ENCODE measurements at places on chromosomes 1 and 21. TPM values are rescaled to one million over a fixed set of nuclear protein-coding genes. Genes with fewer than 3 reads are reported as not detected.

The ZNF593OS gene
- total RNA-seq, result not detected

The NECTIN4 gene
- 1.8 TPM for total RNA-seq

The MTARC1 gene
- total RNA-seq, result 2.5 TPM

The IQGAP3 gene
- total RNA-seq, result 1.5 TPM

The ZMYM4 gene
- 33.0 TPM for total RNA-seq

The AZIN2 gene
- total RNA-seq, result 30.3 TPM

The C4BPA gene
- total RNA-seq, result not detected

The PRKACB gene
- 26.5 TPM for total RNA-seq

The KRTAP10-1 gene
- not detected for total RNA-seq

The KRTAP21-2 gene
- total RNA-seq, result not detected

The SNRPE gene
- 93.6 TPM for total RNA-seq

The RHD gene
- not detected for total RNA-seq

The SPAG17 gene
- 0.05 TPM for total RNA-seq

The TCEA3 gene
- 9.8 TPM for total RNA-seq

The LCA5L gene
- 3.0 TPM for total RNA-seq

The FCRL4 gene
- not detected for total RNA-seq

The KCNQ4 gene
- not detected for total RNA-seq

The MEGF6 gene
- total RNA-seq, result 11.0 TPM

The KCNA3 gene
- total RNA-seq, result not detected

Data from smooth muscle cell of the umbilical artery (primary cell).